ENCODE measurements at places on chromosomes 12 and 14.

DNA sequence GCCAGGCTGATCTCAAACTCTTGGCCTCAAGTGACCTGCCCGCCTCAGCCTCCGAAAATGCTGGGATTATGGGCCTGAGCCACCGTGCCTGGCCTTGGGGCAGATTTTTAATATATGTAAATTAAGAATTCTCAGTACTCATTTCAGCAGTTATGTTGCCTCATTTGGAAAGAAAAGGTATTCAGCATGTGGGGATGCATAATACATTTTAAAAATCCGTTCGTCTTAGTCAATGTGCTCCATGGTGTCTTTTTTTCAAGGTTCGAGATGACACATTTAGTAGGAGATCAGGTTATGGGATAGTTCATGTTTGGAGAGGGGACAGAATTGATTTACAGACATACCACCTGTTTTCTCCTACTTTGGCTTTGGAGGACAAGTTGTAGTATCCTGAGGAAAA lies 10.2 kb downstream of the SYNE2 start:
- DNase-seq: no peak

DNA sequence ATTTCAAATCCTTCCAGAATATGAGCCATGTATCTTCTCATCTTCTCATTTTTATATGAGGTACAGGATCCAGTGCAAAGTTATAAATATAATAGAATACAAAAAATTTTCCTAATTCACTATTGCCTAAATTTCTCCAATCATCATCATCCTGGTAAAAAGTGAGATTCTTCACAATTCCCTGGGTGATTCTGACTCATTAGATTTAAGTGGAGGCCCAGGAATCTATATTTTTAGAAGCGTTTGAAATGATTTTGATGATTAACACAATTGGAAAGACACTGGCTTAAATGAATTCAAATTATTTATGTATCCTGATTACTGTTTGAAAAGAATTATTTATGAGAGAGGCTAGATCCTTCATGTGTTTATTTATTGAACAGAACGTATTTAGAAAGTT lies 380.3 kb upstream of the PDE3A start:
- DNase-seq: no peak

DNA sequence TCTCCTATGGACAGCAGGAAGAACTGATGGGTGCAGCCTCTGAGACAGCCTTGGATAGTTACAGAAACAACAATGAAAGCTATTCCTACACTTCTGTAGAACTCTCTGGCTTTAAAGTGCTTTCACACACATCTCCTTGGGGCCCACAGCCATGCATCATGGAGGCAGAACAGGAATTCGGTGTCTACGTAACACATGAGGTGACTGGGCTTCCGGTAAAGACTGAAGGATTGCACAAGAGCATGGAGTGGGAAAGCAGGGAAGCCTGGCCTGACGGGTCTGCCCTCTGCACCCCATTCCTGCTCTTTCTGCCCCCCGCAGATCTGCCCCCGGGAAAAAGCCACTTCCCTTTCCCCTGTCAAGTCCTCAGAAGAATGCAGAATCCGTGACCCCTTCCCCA lies 82.6 kb downstream of the VWF start:
- DNase-seq: no peak

GRCh38 chr12:119005913-119006312 lies 24.6 kb downstream of the SRRM4 start:
- no peak for DNase-seq

- DNase-seq: no peak
These were observed 154.5 kb upstream of the FKBP4 start for GRCh38 chr12:2640281-2640680.

GRCh38 chr14:59507752-59508103 lies 23.4 kb downstream of the JKAMP start:
- no peak for DNase-seq

DNA sequence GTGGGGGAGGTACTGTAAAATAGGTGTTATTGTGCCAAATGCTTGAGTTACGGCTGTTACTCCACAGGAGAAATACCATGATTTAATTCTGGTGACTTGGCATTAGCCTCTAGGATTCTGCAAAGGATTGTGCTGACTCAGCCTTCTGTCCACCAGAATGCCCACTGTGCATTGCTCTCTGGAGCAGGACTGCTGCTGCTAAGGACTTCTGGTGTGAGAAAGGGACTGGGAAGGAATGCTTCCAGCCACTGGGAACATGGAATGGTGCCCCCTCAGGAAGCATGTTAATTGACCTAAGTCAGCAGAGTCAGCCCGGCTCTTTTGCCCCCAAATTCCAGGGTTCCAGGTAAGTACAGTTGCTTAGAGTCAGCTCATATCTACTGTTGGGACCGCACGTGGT lies 32.9 kb downstream of the ZFHX2 start:
- no peak for DNase-seq

DNA sequence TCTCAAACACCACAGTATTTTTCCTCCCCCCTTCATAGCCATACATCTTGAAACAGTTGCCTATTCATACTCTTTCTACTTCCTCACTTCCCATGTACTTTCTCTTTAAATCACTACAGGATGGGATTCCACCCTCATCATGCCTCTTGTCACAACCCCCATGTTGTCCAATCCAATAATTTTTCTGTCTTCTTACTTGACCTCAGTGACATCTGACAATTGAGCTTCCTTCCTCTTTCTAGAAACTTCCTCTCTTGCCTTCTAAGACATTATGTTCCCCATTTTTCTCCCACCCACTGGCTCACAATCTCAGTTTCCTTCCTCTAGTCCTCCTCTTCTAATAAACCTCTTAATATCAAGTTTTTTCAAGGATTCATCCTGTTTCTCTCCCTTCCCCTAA lies 5.3 kb downstream of the C2CD5 start:
- no peak for DNase-seq

GRCh38 chr14:31944256-31945073 lies 132.6 kb upstream of the ARHGAP5 start:
- DNase-seq: no peak

GRCh38 chr14:82052778-82053177 lies 519.1 kb upstream of the SEL1L start:
- no peak for DNase-seq

DNA sequence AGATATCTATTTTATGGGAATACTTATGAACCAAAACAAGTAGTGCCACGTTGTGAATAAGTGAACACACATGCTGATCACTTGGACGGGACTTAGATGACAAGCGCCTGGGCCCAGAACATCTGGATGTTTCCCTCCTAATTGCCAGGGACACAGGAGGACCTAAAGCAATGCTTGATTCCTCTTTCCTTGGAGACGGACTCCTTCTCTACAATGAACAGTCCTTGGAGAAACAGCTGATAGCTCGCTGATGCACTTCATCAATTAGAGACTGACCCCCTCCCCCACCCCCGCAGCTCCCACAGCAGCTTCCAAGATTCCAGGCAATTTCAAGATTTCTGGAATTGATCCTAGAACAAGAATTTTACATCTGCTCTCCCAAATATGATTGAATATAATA lies 86.4 kb downstream of the ST8SIA1 start:
- DNase-seq: no peak

GRCh38 chr14:20662968-20663732 lies 21.2 kb upstream of the RNASE4 start:
- DNase-seq: no peak

GRCh38 chr14:35789651-35790050 lies 19.4 kb downstream of the RALGAPA1 start:
- no peak for DNase-seq

GRCh38 chr12:86122846-86123468 lies 133.2 kb downstream of the MGAT4C start:
- no peak for DNase-seq

GRCh38 chr12:43094886-43095575 lies 457.0 kb downstream of the ADAMTS20 start:
- no peak for DNase-seq

DNA sequence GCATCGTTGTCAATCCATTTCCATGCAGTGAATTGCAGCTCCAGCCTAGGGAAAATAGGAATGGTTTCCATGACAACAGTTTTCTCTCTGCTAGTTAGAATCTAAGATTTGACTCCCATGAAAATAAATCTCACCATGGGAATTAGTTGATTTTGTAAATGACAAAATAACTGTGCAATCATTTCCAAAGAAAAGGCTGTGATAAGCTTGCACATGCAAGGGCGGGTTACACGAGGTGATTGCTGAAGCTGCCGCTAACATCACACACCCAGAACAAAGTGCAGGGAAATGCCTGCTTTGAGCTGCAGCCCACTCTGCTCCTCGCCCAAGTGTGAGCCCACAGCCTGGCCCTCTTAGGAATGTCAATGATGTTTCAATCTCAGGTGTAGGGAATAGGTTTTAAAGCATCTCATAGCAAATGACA lies 53.8 kb downstream of the TRIM9 start:
- no peak for DNase-seq

- no peak for DNase-seq
These were observed 390.1 kb upstream of the PDE3A start for GRCh38 chr12:19978193-19978592.

GRCh38 chr14:91356181-91356763 lies 61.3 kb downstream of the CCDC88C start:
- DNase-seq: no peak

- DNase-seq: no peak
These were observed 23.0 kb downstream of the EVL start for GRCh38 chr14:100088226-100088625.

- DNase-seq: no peak
These were observed 67.1 kb upstream of the CPM start for GRCh38 chr12:69000074-69000473.

GRCh38 chr14:23353433-23353780 lies 720 bp upstream of the SLC22A17 start:
- no peak for DNase-seq

DNA sequence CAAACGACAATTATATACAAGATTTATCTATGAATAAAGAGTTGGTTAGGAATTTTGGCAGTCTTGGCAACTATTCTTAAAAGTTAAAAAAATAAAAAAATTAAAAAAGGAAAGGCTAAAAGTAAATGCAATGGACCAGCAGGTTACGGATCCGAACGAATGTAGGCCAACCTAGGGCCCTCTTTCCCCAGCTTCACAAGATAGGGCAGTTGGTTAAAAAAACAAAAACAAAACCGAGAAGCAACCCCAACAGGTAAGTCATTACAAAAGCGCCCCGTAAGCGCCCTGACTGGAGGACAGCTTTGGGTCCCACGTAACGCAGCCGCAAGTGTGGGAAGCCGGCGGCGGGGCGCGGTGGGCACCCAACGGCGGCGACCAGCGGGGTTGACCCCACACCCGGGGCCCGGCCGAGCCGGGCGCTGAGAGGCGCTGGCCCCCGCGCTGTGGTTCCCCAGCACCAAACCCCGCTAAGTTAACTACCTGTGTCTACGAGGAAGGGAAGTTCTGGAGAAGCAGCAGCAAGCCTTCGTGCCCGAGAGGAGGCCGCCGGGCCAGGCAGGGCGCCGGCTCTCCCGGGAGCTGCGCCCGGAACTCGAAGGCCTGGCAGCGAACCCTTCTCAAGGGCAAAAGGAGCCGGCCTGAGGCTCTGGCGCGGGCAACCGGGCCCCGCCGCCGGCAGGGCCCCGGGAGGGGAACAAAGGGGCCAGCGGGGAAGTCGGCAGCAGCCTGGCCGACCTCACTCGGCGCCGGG lies 882 bp downstream of the HECTD1 start:
- peak; percentile 31 for DNase-seq

DNA sequence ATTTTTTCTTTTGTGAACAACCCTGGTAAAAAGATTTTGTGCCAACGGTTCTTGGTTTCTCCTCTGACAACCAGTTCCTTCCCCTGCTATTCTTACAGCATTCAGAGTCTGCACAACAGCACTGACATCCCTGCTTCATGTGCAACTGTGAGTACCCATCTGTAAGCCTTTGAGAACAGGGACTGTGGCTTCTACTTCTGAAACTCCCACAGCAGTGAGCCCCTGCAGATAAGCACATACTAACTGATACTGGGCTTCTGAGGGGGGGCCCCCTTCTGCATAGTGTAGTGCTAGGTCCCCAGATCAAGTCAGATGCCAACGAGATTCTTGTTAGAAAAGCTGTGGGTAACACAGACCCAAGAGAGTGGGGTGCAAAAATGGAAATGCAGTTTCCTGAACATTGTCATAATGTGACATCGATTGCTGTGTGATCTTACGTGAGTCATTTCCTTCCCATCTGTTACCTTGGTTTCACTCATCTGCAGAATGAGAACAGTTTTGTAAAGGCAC lies 11.1 kb upstream of the NINJ2 start:
- DNase-seq: no peak

- no peak for DNase-seq
These were observed 51.0 kb downstream of the SCFD1 start for GRCh38 chr14:30673071-30673470.

GRCh38 chr12:16163146-16163545 lies 114.3 kb downstream of the SLC15A5 start:
- no peak for DNase-seq

DNA sequence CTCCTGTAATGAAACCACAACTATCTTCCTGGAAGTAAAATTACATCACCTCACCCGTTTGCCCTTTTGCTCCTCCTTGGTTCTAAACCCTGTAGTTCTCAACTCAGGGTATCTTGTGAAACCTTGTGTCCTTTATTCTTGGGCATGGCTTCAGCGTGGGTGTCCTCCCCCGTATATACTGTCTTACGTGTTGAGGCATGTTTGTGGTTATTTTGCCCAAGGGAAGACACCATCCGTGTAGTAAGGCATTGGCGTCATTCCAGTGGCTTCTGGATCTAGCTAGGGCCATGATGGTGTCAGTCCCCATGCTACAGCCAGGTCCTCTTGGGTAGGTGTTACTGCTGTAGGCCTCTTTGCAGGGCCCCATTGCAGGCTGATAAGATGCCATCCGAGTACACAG lies 115.4 kb downstream of the ZFP36L1 start:
- no peak for DNase-seq

DNA sequence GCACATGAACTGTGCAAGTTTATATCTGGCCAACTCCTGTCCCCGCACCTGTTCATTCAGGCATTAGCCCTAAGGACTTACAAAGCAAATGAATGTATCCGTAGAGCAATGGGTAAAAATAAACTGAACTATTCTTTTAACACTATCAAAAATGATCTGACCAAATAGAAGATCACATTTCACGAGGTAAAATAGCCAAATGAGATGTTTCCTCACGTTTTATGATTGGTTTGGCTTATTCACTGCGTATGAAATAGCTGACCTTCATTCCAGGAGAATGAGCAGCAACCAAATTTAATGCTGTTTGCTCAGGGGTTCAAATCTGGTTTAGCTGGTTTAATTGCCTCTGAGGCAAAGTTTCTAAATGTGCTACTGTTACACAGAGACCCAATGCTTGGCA lies 216.0 kb upstream of the EEA1 start:
- no peak for DNase-seq

DNA sequence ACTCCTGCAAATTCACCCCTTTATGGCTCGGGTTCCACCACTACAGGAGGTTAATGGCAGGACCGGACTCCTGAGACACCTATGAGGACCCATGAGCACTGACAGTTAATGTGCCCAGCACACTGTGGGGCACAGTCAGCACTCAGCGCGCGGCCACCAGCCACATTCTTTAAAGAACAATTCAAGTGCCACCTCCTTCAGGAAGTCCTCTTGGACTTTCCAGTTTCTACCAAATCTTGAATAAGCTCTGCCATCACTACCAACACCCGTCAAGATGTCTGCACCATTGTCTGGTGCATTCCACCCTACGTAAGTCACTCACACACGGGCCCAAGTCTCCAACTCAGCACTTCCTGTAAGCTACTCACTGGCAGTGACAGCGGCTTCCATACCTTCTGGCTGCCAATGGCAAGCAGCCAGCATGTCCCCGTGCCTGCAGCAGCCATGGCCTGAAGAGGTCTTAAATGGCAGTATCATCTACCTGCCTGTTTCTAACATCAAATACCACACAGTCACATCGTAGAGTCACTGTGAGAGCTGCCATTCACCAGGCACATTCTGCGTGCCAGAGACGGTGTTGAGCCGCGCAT lies 48.5 kb downstream of the CDC42BPB start:
- no peak for DNase-seq
